Activated CD4-positive, alpha-beta T cell treated with anti-CD3 and anti-CD28 coated beads, Interleukin-2, amount 50 U/mL, for 24 hours (primary cell): ENCODE measurements at places on chromosomes 3 and 15.

DNA sequence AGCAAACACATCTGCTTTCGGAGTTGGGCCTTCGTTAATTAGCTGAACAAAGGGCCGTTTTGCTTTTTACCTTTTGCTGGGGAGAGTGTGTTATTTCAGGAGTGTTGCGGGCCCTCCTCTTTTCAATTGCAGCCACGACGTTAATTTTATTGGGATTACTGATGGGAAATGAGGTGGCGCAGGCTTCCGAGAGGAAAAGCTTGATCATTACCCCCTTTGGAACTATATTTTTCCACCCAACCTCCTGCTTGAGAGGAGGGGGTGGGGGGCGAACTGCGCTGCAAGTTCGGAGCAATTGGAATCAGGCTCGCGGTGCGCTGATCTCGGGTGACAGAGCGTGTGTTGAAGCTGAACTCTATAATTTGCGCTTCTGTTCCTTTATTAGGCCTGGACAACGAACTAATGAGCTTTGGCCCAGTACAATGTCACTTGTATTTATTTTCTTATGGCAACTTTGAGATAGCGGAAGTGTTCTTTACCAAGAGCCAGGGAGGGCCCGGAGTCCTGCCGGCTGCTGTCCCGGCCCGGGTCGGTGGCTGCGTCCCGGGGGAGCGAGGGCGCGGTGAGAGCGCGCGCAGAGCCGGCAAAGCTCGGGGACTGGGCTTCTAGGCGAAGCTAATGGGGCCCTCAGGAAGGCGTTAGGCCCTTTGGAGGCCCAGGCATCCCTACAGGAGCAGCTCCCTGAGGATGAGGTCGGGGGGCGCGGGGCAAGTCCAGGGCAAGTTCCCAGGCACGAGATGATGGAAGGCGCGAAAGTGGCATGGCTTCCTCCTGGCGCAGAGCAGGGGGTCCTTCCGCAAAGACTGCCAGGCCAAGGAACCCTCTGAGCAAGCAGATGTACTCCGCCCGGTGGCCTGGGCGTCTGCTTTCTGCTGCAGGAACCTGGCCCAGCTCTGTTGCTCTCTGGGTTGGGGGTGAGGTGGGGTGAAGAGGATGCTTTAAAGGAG is 12.9 kb downstream of the NR2F2 start:
- DNase-seq = no peak

- DNase-seq = no peak
These were observed 139.0 kb upstream of the CGNL1 start for GRCh38 chr15:57237301-57237642.

DNA sequence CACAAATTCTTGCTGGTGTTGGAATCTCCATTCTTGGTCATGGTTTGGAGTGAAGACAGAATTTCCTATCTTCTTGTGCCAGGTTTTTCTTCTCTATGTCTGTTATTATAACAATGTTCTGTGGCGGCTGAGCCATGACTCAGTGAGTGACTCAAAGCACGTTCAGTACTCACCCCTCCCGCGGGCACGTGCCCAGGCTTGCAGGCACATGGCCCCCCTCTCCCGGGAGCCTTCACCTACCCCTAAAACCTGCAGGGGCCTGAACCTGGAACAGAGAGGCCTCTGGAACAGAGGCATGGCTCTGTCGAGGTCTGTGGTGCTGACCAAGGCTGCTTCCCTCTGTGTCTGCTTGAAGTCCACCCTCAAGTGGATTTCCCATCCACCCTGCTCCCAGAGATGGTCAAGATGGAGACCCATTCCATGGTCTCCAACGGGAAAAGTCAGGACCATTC is 27.6 kb downstream of the PLXNB1 start:
- no peak for DNase-seq

DNA sequence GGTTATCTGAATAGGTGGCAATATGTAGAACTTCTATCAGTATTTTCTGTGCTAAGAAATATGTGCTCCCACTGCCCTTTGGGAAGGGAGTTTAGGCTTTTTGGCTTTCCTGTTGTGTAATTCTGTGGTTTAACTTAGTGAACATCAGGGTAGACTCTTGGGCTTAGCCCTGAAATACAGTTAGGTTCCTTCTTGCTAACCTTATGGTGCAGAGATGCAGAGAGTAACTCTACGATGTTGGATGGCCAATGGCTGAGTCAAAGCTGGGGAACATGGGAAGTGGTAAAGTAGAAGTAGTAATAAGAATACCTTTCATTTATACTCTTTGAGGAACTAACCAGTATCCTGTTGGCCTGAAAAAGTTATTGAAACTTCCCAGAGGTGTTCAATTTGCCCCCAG is 80.8 kb upstream of the IL12A start:
- DNase-seq = no peak

DNA sequence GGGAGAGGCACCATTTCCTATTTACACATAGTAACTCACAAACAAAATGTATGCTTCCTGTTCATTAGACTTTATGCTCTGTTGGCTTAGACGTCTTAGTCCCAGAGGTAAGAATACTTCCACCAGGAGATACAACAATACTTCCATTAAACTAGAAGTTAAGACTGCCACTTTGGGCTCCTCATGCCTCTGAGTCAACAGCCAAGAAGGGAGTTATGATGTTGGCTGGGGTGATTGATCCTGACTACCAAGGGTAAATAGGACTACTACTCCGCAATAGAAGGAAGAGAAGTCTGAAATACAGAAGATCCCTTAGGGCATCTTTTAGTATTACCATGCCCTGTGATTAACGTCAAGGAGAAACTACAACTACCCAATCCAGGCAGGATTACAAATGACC is 43.5 kb upstream of the ABI3BP start:
- DNase-seq = no peak

DNA sequence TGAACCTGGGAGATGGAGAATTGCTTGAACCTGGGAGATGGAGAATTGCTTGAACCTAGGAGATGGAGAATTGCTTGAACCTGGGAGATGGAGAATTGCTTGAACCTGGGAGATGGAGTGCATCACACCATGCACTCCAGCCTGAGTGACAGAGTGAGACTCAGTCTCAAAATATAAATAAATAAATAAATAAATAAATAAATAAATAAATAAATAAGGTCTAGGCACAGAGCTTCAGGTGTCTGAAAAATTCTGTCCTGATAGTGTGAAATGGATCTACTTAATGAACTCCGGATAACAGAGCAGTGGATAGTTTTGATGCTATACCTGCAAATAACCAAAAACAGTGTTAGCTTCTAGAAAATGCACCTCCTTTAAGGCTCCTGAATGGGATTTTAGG is 24.3 kb upstream of the NUDT16 start:
- DNase-seq = no peak

- no peak for DNase-seq
These were observed 41.4 kb downstream of the OSTN start for GRCh38 chr3:191240486-191240885.

GRCh38 chr15:75776065-75776423 is 63.4 kb upstream of the CSPG4 start:
- no peak for DNase-seq
